ENCODE measurements at places on chromosomes 1 and 21.

DNA sequence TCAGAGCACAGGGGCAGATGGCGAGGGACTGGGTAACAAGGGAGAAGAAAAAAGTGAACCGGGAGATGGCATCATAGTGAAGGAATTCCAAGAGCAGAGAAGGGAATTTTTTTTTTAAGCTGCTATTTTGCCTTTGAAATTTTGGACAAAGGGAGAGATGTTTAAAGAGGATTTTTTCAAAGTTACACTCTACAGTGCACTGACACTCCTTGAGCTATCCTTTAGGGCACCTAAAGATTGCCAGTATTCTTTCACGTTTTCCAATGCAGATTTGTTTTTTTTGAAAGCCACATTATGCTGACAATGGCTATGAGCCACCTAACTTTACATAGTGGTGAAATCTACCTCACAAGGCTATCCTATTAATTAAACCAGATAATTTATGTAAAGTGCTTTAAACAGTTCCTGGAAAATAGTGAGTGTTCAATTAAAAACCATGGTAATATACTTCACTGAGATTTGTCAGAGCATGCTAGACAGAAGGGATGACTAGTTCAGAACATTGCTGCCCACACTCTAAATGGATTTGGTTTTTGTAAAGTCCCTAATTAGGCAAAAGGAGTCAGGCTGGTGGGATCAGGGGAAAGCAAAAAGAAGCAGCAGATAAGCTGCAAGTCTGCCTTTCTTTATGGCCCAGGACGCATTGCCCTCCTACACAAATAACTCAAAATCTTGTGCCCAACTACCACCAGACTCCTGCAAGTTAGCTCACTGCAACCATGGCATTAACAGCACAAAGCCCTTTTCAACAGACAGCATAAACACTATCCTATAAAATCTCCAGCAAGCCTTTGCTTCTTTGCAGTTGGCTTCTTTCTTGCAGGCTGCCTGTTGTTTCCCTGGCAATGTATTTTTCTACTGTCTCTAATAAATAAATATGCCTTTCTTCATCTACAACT, 53.9 kb downstream of the PRDX6 start:
- no peak for DNase-seq

DNA sequence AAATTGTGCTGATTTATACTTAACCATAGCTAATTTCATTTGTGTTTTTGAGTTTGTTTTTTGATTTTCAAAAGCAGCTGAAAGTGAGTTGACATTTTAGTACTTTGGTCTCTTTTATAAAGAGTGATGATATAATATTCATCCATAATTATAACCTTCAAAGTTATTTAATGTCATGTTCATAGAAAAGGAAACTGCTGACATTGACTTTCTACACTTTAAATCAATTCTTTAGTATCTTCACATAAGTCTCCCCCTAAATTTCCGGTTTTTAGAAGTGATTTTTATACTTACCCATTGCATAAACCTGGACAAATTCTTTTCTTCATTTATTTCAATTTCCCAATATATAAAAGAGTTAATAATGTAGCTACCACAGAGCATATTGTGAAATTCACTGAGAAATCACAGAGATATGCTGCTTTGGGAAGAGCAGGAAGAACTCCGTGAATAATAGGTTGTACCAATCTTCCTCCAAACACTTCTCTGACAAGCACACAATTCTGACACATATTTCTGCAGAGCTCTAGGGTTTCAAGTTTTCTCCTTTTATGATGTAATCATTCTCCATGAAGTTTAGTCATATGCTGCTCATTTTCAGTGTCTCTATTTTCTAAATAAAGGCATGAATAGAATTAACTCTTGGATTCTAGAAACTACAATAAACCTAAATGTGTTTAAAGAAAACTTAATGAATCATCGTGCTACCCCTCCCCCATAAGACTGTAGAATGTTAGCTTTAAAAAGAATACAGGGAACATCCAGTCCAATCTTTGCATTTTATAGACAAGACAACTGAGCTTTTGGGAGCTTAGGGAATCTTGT, 25.6 kb upstream of the CDC42BPA start:
- no peak for DNase-seq

DNA sequence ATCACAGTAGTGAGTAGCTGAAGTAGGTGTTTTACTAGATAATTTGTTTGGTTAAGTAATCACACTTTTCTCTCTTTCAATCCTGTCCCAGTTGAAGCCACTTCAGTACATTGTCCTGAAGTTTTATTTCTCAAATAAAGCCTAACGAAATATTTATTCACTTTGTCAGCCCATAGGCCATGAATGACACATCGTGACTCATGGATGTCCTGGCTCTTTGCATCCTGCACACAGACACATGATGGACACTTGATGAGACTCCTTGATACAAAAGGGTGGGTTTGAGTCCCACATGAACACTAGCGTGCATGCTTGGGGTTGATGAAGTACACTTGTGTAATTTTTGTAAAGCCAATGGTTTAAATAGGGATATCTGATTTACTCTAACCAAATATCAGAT, 22.7 kb upstream of the LAMC2 start:
- DNase-seq: no peak

DNA sequence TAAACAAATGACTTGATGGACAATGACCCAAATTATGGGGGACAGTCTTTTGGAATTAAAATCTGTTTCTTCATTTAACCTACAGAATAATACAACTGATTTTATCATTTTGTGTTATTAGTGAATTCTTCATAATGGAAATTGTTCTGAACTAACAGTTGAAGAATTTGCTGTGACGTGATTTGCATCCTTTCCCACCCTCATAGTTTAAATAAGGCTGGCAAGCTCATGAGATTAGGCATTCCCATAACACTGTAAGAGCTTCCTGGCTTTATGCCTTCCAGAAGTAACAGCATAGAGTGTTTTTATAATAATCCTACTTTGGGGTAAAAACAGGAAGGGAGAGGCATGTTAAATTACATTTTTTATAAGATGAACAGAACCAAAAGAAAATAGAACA, 95.7 kb downstream of the ATP6V1G3 start:
- no peak for DNase-seq

GRCh38 chr1:226643177-226643576, 94.6 kb downstream of the STUM start:
- no peak for DNase-seq

DNA sequence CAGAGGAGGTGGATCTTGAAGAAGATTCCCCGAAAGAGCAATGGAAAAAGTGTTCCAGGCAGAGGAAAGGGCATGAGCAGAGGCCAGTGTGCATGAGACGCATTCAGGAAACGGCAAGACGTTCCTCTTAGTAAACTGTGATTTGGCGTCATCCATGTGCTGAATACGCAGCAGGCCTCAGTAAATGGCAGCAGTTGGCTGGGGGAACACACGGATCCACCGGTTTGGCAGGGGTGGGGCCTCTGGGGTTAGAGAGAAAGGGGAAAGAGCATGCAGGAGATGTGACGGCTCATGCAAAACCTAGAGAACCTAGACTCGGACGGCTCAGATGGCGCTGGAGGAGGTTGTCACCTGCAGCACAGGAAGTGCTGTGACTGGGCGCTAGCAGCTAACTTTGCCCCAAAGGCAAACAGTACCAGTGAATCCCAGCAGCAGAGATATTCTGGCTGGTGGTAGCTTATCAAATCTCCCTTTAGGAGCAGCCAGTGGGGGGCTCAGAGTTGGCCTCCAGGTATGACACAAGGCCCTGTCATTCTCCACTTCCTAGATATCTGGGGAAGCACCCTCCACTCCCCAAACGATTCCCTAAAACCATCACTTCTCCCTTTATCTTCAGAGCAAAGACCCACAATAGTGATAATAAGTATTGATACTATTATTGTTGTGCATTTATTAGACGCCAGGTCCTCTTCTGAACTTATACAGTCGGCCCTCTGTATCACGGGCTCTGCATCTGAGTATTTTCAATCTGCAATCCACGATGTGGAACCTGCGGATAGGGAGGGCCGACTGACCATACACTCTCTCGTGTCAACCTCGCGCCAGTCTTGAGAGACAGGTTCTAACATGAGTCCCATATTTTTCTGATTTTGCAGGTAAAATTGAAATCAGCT, 7.6 kb downstream of the LAPTM5 start:
- DNase-seq: no peak

- DNase-seq: no peak
Observed at GRCh38 chr1:112694363-112694929, 12.5 kb downstream of the RHOC start.

- DNase-seq: no peak
Observed at GRCh38 chr1:12204140-12204539, 25.7 kb upstream of the VPS13D start.

- DNase-seq: no peak
Observed at GRCh38 chr1:16148329-16149092, 7.4 kb downstream of the EPHA2 start.

DNA sequence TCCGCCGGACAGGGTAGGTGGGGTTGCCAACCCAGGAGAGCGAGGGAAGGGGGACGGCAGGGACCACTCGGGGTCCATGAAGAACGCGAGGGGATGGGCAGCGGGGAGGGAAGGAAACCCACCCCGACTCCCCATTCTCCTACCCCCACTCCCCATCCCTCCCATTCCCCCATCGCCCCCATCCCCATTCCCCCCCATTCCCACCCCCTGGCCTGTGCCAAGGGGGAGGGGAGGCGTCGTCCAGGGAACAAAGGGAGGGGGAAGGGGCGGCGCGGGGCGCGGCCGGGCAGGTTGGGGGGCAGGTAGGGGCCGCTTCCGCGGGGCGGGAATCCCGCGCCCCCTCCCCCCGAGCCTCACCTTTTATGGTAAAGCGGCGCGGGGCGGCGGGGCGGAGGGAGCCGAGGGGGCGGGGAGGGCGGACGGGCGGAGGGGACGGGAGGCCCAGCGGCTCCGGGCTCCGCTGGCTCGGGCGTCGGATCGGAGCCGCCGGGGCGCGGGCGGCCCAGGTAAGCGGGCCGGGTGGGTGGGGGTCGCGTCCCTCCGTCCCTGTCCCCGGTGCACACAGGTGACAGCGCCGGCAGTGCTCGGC, at the start of gene FBLIM1:
Gene FBLIM1 (plus strand): TSS at position 453 of the 589 bp plus-strand sequence. CDS start 6,189 bp downstream, outside the sequence.
- no peak for DNase-seq

DNA sequence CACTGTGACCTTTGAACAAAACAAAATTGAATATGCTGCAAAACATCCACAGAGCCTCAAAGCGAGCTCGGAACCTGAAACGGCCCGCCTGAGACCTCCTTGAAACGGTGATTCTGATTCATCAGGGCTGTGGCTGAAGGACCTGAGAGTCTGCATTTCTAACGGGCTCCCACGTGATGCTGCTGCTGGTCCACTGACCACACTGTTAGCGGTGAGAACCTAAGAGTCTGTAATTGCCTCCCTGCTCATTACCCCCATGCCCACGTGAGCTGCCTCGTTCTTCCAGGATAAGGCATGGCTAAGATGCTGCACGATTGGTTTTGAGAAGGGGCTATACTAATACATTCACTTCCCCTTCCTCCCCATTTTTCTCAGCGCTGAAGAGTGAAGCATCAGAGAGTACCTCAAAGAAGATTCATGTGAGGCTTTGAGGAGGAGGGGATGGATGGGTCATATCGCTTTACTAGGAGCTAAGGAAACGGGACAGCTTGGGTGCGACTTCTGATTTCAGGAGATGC, 9.7 kb downstream of the TLR5 start:
- no peak for DNase-seq

DNA sequence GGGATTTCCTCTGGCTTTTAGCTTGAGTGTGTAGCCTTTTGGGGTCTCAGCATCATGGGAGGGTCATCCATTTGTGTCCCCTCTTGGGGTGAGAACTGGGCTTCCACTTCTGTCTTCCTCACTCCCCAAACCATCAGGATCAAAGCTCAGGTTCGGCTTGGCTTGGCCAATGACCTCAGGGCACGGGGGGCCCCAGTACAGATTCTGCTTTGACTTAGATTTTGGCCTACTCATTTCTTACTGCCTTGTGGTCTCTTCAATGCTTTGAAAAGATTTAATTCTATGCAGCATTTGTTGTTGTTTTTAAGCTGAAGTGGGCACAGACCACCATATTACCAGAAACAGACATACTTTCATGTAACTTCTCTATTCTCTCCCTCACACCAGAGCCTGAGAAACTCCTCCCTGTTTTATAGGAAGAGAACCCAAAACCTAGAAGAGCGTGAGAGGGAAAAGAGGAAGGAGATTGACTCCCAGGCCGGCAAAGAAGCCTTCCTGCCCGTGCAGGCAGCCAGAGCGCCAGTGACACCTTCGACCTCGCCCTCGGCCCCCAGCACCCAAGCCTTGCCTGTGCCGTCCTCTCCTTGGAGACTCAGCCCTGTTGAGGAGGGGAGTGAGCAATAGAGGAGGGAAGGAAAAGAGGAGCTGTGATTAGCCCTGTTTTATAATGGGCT, 1.9 kb upstream of the S100A3 start:
- DNase-seq: peak; percentile 36

DNA sequence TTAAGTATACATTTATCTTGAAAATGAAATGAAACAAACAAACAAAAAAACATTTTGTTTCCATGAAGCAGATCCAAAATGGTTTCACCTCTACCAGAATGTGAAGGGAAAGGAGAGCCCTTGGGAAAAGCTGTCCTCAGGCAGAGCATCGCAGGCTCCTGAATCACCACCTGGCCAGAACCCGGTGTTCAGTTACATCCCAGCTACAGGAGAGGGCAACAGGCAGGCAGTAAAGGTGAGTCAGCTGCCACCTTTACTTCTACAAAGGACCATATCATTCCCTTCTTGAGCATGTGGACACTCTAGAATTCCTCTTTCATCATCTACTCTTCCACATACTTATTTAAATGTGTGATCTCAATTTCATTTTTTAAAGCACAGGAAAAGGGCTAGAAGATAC, 151.2 kb downstream of the PIGK start:
- DNase-seq: no peak

- DNase-seq: no peak
Observed at GRCh38 chr1:230832476-230832875, 35.8 kb downstream of the C1orf198 start.

- no peak for DNase-seq
Observed at GRCh38 chr1:56453016-56453415, 126.3 kb downstream of the PLPP3 start.

Measured in left forelimb (tissue), 1 donor.